ENCODE measurements at places on chromosomes 5 and 9.

- H3K4me1 ChIP-seq, result no peaks in the 10 kb centered on the region
- no peaks in the 10 kb centered on the region for H3K27me3 ChIP-seq
- peak; percentile 30 for DNase-seq
- H3K36me3 ChIP-seq, result peaks cover 2% of the 10 kb centered on the region
- no peak overlapping the region for H3K27ac ChIP-seq
- no peak overlapping the region for H3K4me3 ChIP-seq
Measured at GRCh38 chr5:88925692-88926490, 42.9 kb upstream of the MEF2C start.

DNA sequence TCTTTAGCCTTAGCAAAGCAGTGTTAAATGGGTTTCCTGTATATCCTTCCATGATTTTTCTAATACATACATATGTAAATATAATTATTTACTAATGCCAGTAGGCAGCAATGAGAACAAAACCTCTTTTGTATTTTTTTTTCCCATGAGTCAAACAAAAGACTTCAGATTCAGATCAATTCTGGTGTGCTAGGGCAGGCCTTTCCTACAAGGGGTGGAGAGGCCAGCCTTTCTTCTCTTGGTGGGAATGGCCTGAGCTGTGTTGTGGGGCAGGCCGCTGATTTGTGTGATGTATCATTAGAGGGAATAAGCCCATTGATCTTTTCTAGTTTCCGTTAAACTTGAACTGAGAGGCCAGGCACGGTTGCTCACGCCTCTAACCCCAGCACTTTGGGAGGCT, 115.5 kb upstream of the DMRT1 start:
- no peaks in the 10 kb centered on the region for H3K4me1 ChIP-seq
- no peak for DNase-seq

- no peaks in the 10 kb centered on the region for H3K27me3 ChIP-seq
- H3K4me1 ChIP-seq, result no peaks in the 10 kb centered on the region
- no peaks in the 10 kb centered on the region for H3K36me3 ChIP-seq
Measured at GRCh38 chr9:72185561-72185960, 36.3 kb downstream of the GDA start.

DNA sequence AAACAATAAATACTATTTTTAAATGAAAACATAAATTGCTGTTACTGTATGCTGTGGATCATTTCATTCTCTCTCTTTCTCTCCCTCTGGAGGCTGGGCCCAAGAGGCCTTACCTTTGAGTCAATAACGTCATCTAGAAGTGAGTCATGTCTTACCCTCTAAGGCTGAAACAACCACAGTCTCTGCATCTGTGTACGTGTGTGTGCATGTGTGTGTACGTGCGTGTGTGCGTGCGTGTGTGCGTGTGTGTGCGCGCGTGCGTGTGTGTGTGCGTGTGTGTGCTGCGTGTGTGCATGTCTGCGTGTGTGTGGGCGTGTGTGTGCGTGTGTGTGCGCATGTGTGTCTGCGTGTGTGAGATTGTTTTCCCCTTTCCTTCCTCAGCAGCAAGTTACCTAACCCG, 13.6 kb upstream of the IL17B start:
- H3K27me3 ChIP-seq, result no peaks in the 10 kb centered on the region
- DNase-seq, result peak; percentile 83
- no peaks in the 10 kb centered on the region for H3K36me3 ChIP-seq
- no peak overlapping the region for H3K4me3 ChIP-seq
- H3K27ac ChIP-seq, result no peak overlapping the region

DNA sequence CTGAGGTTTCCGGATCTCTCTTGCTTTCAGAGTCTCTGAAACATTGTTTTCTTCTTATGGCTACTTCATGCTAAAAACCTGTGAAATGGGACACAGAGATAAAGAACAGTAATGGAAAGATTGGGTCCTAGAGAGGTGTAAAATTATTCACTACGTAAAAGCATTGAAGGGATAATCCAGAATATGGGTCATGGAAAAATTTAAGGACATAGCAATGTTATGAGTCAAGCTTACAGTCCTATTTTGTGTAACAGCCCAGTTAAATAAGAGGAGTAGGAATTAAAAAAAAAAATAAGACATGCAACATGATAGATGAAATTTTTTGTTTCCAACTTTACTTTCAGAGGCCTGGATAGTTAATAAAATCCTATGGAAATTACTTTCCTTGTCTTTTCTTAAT, 61.9 kb upstream of the ELL2 start:
- H3K4me1 ChIP-seq, result peaks cover 11% of the 10 kb centered on the region
- no peaks in the 10 kb centered on the region for H3K27me3 ChIP-seq
- H3K27ac ChIP-seq, result no peak overlapping the region

DNA sequence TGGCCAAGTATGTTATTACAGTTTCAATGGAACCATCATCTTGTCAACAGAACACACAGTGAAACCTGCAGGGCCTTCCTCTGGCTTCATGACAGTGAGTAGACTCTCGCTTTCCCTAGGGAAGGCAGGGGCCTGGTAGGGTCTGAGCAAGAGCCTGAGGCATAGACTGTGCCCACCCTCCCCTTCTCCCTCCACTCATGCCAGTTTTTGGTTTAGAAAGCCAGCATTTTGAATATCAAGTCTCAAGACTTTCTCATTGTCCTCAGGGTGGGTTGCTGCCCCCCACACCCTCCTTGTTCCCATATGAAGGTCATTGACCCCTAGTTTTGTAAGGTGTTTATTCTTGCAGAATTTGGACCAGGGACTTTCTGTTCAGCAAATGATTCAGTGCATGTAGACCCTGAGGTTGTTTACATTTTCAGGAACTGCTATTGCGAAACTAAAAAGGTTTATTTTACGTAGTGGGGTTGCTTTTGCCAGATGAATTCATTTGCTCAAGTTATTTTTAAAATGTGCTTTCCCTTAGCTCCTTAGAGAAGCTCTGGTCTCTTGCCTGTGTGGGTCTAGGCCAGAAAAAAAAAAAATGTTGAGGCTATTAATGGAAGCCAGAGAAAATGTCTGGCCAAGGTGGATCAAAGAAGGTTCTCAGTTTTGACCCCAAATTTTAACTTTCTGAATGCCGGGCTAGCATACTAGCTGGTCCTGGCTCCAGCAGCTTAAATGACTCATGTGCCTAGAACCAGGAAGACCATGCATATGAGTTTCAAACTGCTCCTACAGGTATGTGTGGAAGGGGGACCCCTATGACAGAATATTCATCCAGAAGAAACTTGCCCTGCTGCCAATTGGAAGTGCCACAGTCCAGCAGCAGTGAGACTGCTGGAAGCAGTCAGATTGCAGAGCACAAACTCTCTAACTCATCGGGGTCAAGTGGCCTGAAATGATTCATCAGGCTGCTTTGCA, 10.1 kb upstream of the MOB3B start:
- no peaks in the 10 kb centered on the region for H3K4me1 ChIP-seq
- H3K36me3 ChIP-seq, result no peaks in the 10 kb centered on the region
- no peak overlapping the region for H3K4me3 ChIP-seq
- DNase-seq, result peak; percentile 42
- no peak overlapping the region for H3K27ac ChIP-seq

DNA sequence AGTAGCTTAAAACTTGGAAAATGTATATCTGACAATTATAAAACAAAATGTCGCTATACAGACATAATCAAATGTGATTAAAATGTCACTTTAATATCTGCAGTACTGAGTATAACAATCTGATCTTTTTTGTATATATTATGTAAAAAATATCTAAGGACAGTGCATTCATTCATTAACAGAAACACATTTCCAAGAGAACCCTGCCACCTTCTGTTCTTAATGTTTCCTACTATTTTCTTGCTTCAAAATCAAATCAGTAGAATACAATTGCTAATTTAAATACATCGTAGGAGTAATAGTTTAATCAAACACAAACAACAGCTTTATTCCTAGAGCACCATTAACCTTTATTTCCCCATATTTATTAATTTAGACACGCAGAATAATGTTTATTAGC, 142.6 kb upstream of the ST8SIA4 start:
- no peaks in the 10 kb centered on the region for H3K4me1 ChIP-seq
- no peaks in the 10 kb centered on the region for H3K36me3 ChIP-seq
- no peak for DNase-seq
- no peak overlapping the region for H3K4me3 ChIP-seq
- no peak overlapping the region for H3K27ac ChIP-seq

GRCh38 chr9:87354147-87354546, 143.5 kb upstream of the DAPK1 start:
- no peak for DNase-seq
- H3K4me3 ChIP-seq, result no peak overlapping the region
- no peaks in the 10 kb centered on the region for H3K27me3 ChIP-seq
- H3K36me3 ChIP-seq, result no peaks in the 10 kb centered on the region

DNA sequence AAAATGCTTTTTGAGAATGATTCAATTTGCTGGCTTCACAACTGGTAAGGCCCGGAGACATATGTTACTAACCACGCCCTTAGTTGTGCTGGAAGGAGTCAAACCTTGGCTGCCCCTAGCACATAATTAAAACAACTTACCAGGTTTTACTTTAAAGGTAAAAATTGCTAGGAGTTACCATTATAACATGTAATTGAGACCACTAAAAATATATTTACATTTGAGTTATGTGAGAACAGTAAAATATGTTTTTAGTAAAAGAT, 435.6 kb upstream of the CDH9 start:
- no peak overlapping the region for H3K27ac ChIP-seq
- H3K4me1 ChIP-seq, result no peaks in the 10 kb centered on the region
- DNase-seq, result no peak
- no peaks in the 10 kb centered on the region for H3K36me3 ChIP-seq
- no peaks in the 10 kb centered on the region for H3K27me3 ChIP-seq

DNA sequence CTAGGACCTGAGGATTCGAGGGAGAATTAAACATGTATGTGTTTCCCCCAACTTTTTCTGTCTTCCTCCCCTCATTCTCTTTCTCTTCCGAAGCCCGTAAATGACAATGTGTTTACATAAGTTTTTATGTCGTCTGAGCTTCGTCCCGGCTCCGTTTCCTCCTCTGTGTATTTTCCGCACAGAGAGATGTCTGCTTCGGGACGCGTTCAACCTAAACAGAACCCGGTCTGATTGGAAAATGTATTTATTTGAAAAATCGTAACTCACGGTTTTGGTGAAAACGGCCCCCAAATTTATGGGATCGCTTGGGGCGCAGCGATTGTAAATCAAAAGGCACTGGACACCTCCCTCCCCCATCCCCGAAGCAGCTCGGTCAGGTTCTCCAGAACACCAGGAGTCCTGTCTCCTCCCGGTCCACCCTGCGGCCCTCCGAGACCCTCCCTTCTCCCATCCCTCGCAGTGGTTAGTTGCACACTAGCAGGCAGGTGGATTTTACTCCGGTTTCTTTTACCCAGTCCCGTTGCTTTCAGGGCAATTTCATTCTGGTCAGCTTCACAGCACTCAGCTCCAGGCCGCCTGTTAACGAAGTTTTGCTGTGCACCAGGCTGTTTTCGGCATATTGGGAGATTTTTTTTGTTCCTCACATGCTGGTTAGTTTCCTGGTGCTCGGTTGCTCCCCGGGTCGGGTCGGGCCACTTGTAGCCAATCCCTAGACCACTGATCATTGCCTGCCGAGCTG, 5.8 kb upstream of the HAND1 start:
- peaks cover 5% of the 10 kb centered on the region for H3K4me1 ChIP-seq
- DNase-seq, result no peak
- no peaks in the 10 kb centered on the region for H3K36me3 ChIP-seq
- H3K27me3 ChIP-seq, result peaks cover 94% of the 10 kb centered on the region
- no peak overlapping the region for H3K4me3 ChIP-seq

GRCh38 chr9:115378758-115379157, 260.8 kb upstream of the TNC start:
- peaks cover 7% of the 10 kb centered on the region for H3K4me1 ChIP-seq
- H3K4me3 ChIP-seq, result no peak overlapping the region
- no peak for DNase-seq
- no peak overlapping the region for H3K27ac ChIP-seq
- no peaks in the 10 kb centered on the region for H3K36me3 ChIP-seq
- H3K27me3 ChIP-seq, result no peaks in the 10 kb centered on the region

DNA sequence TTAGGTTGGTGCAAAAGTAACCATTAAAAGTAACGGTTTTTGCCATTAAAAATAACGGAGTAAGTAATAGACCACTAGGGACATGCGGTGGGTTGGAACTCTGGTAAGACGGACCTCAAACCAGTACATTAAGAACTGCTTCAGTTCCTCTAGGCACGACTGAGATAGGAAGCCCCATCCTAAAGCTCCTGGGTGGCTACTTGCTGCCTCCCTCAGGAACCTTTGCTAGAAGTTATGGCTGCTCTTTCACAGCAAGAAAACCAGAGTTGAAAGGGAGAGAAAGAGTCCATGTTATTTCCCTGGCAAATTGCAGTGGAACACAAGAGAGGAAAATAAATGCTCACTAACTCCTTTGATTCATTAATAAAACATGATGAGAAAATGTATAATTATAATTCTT, 47.6 kb downstream of the MCTP1 start:
- H3K36me3 ChIP-seq, result no peaks in the 10 kb centered on the region
- peaks cover 16% of the 10 kb centered on the region for H3K4me1 ChIP-seq
- H3K27me3 ChIP-seq, result no peaks in the 10 kb centered on the region
- H3K4me3 ChIP-seq, result no peak overlapping the region

DNA sequence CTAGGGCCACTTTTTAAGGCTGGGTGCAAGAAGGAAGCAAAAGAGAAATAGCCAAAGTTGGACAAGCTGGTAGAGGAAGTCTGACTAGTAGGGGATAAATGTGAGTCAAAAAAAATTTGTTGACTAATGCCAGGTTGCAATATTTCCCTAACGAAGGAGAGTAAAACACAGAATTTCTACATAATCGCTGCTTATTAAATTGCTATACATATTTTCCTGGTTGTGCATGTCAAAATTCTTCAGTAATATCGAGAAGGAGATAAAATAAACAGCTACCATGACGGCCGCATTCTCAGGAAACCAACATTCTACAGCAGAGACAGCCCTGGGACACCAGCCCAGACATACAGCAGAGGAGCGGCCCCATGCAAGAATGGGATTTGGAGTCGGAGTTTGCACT, 148.3 kb downstream of the ESM1 start:
- no peak overlapping the region for H3K4me3 ChIP-seq
- peaks cover 5% of the 10 kb centered on the region for H3K4me1 ChIP-seq

- peaks cover 37% of the 10 kb centered on the region for H3K4me1 ChIP-seq
- H3K27me3 ChIP-seq, result no peaks in the 10 kb centered on the region
- peak; percentile 43 for DNase-seq
- H3K36me3 ChIP-seq, result no peaks in the 10 kb centered on the region
- no peak overlapping the region for H3K27ac ChIP-seq
Measured at GRCh38 chr9:134375430-134376385, 49.5 kb downstream of the RXRA start.

- H3K4me1 ChIP-seq, result no peaks in the 10 kb centered on the region
- H3K27ac ChIP-seq, result no peak overlapping the region
- no peak for DNase-seq
- no peak overlapping the region for H3K4me3 ChIP-seq
Measured at GRCh38 chr5:124538191-124538590, 208.2 kb downstream of the ZNF608 start.

- DNase-seq, result no peak
- no peak overlapping the region for H3K4me3 ChIP-seq
- H3K27me3 ChIP-seq, result no peaks in the 10 kb centered on the region
- H3K36me3 ChIP-seq, result no peaks in the 10 kb centered on the region
- H3K4me1 ChIP-seq, result no peaks in the 10 kb centered on the region
- H3K27ac ChIP-seq, result no peak overlapping the region
Measured at GRCh38 chr5:8391911-8392310, 523.0 kb downstream of the MTRR start.

- no peak for DNase-seq
- no peak overlapping the region for H3K27ac ChIP-seq
- H3K4me1 ChIP-seq, result no peaks in the 10 kb centered on the region
- H3K27me3 ChIP-seq, result no peaks in the 10 kb centered on the region
Measured at GRCh38 chr5:116145416-116145815, 60.6 kb downstream of the COMMD10 start.

- no peaks in the 10 kb centered on the region for H3K36me3 ChIP-seq
- DNase-seq, result peak; percentile 30
- H3K4me1 ChIP-seq, result peaks cover 16% of the 10 kb centered on the region
Measured at GRCh38 chr5:94240134-94240533, 378.3 kb downstream of the KIAA0825 start.
